Keratinocyte (primary cell): ENCODE measurements at places on chromosomes 6 and 20.

- DNase-seq, result no peak
Measured at GRCh38 chr6:100595456-100595855, 130.7 kb upstream of the SIM1 start.

- no peak for DNase-seq
Measured at GRCh38 chr20:25247518-25247955, 348 bp upstream of the PYGB start.

DNA sequence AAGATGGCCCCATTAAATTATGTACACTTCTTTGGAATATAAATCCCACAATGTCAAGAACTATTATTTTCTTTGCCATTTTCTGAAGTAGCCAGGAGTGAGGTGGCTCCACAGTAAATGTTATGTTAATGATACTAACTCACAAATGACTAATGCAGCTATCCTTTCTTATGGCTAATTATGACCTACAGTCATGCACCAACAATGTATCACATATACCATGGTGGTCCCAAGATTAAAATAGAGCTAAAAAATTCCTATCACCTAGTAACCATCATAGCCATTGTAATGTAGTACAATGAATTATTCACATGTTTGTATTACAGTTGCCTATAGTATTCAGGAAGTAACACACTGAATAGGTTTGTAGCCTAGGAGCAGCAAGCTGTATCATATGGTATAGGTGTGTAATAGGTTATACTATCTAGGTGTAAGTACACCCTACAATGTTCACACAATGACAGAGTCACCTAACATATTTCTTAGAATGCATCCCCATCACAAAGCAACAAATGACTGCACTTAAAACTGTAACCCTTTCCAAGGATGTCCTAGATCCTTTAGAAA, 15.3 kb downstream of the ECHDC1 start:
- no peak for DNase-seq

- peak; percentile 21 for DNase-seq
Measured at GRCh38 chr6:121533321-121533841, 97.9 kb downstream of the GJA1 start.

- DNase-seq, result no peak
Measured at GRCh38 chr20:48012401-48012974, 227.2 kb upstream of the SULF2 start.

- DNase-seq, result no peak
Measured at GRCh38 chr20:49630396-49630951, 62.5 kb upstream of the PTGIS start.

DNA sequence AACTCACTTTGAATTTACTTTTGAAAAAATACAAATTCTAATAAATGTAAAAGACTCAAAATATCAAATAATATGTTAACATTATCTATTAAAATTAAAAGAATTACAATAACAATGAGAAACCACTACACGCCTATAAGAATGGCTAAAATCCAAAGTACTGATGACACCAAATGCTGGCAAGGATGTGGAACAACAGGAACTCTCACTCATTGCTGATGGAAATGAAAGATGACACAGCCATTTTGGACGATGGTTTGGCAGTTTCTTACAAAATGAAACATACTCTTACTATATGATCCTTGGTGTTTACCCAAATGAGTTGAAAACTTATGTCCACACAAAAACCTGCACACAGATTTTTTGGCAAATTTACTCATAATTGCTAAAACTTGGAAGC, 15.6 kb upstream of the STX11 start:
- no peak for DNase-seq

DNA sequence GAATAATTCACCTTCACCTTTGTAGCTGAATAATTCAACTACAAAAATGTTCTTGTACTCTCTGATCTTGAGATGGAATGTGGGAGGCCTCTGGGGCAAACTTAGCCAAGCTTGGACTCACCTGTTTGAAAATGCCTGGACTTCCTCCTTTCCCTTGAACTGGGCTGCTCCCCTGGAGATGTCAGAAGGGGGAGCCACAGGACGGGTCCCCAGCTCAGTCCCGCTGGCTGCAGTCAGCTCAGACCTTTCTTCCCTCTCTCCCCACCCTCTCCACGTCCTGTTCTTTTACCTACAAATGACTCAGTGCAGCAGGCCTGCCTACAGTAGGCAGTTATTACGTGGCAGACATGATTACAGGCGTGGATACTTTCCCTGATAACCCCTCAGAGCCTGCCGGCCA, 131.5 kb upstream of the RALGAPA2 start:
- DNase-seq, result no peak

- DNase-seq, result no peak
Measured at GRCh38 chr20:49762940-49763766, 49.5 kb upstream of the B4GALT5 start.

DNA sequence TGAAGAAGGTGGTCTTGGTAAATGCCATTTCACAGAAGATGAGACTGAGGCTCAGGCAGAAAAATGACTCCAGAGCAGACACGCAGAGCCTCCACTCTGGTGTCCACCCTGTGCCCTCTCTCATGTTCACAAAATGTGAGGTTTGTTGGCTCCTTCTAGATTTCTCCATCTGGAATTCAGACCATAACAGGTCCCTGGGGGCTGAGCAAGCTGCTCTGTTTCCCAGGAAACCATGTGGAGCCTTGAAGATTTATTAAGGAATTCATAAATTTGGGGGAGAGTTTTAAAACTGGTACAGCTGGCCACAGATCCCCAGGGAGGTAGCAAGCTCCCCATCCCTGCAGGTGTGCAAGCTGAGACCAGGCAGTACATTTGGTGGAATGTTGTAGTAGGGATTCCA, 38.8 kb upstream of the SIRPA start:
- DNase-seq, result no peak

DNA sequence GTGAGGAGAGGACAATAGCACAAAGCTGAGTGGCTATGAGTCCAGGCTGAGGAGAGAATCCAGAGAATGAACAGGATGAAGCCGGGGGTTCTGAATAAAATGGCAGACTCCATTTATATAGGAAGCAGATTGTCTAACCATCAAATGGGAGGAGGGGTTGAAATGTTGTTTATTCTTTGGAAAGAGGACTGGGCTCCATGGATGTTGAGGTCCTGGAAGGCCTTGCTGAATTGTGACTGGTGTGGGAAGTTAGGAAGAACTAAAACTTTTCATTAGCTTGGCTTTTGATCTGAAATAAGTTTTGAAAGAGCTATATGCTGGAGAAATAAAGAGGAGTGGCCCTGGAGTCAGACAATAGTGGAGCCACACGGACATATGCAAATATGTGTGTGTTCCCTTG, 647.8 kb downstream of the RNF144B start:
- no peak for DNase-seq

- no peak for DNase-seq
Measured at GRCh38 chr6:154251116-154251515, 105.5 kb downstream of the IPCEF1 start.

DNA sequence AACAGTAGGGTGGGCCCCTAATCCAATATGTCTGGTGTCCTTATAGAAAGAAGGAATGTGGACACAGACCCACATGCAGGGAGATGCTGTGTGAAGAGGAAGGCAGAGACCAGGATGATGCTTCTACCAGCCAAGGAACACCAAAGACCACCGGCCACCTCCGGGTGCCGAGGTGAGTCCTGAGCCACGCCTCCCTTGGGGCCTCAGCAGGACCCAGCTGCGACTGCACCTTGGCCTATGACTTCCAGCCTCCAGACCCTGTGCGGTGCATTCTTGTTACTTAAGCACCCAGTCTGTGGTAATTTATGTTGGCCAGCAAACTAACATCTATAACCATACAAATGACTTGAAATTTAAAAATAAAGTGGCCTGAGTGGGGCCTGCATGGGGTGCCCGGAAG, 79.5 kb upstream of the QKI start:
- DNase-seq, result no peak

DNA sequence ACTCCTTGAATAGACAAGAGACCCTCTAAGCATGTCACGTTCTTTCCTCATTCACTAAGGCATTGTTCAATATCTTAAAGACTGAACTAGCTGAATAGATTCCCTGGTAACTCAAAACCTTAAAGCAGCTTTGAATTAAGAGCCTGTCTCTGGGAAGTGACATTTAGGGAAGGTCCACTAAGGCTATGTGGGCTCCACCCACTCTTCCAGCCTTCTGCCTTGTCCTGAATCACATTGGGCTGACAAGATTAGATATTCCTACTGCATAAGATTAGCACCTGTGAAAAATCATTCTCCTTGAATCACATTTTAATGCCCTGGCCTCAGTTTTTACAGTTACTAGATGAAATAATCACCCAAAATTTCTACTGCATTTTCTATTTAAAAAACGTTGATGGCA, 36.3 kb downstream of the CLIC5 start:
- DNase-seq, result no peak

DNA sequence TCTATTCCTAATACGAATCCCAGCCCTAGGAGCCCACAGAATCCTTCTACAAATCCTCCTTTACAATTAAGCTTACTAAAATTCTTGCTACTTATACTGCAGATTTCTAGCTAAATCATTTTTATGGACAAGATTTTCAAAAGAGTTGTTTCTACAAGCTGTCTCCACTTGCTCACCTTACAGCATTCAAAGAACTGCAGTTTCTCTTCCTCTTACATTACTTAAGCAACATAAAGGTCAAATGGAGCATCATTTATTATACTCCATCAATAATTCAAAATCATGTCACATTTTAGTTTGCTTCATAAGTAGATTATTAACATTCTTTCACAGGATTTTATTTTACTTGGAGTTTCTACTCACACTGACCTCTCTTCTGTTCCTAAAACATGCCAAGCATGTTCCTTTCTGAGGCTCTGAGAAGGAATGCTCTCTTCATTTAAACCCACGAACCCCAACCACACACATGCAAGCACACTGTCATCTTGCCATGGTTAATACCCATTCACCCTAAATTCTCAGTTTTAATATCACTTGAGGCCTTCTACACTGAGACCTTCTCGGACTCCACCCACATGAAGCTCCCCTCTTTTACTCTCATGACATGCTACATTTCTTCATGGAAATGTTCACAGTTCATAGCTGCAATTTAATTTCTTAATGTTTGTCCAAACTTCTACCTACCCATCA, 388.2 kb downstream of the TBC1D32 start:
- DNase-seq, result no peak

GRCh38 chr6:9875605-9876353, 539.1 kb downstream of the TFAP2A start:
- DNase-seq, result no peak

- DNase-seq, result no peak
Measured at GRCh38 chr6:139883776-139884175, 509.3 kb upstream of the CITED2 start.

GRCh38 chr6:147467886-147468285, 40.6 kb upstream of the SAMD5 start:
- no peak for DNase-seq

DNA sequence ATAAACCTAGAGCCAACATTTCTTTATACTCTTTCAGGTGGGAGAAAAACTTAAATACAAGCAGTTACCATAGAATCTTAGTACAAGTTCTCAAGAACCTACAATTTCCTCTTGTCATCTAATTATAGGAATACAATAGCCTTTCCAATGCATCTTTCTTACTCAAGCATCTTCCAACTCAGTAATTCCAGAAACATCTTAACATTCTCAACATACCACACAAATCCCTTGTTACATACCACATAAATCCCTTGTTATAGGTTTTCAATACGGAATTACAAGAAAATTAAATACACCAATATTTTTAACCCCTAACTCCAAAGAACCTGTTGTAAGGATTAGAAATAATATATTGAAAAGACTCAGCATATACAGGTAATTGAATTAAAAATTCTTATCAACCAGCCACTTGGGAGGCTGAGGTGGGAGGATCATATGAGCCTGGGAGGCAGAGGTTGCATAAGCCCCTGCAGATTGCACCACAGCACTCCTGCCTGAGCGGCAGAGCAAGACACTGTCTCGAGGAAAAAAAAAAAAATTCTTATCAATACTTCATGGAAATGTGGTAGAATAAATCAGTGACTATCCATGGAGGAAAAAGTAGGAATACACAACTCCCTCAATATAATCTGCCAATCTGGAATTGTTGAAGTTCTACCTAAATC, 127.5 kb upstream of the CCDC28A start:
- DNase-seq, result no peak

DNA sequence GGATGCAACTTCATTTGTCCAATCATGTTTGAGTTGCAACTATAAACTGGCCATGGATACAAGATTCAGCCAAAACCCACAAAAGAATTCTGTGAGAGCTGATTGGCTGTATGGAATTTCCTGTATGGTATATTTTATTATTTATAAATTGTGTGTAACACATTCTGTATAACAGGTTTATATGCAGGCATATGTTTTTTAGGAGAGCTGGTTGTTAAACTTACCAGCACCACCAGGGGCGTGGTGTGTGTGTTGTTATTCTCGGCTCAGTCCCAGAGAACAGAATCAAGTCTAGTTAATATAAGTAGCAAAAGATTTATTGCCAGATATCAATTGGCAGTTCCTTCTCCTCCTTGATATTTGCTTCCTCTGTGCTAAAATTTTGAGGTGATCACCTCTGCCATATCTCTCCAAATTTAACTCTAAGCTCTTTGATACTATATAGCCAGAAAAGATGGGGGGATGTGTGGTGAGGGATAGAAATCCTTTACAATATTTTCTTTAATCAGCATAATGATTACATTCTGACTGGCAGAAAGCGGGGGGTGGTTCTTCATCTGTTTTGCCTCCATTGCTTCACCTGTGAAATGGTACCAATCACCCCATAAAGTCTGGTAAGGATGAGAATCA, 22.9 kb downstream of the CNBD2 start:
- no peak for DNase-seq

DNA sequence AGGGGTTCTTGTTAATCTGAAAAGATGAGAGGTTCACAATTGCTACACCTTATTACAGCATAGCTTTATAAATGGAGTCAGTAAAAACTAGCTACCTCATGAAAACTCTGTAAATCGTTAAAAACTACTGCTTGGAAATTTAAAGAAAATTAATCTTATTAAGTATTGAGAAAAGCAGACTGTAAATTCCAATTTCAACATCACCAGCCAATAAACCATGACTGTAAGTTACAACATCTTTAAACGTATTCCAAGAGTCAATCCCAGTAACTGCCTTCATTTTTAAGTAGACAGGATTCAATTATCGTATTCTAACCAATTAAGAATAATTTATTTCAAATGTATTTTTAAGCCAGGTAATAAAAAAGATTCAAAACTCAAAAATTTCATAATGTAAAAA, 70.3 kb downstream of the ATG5 start:
- no peak for DNase-seq

DNA sequence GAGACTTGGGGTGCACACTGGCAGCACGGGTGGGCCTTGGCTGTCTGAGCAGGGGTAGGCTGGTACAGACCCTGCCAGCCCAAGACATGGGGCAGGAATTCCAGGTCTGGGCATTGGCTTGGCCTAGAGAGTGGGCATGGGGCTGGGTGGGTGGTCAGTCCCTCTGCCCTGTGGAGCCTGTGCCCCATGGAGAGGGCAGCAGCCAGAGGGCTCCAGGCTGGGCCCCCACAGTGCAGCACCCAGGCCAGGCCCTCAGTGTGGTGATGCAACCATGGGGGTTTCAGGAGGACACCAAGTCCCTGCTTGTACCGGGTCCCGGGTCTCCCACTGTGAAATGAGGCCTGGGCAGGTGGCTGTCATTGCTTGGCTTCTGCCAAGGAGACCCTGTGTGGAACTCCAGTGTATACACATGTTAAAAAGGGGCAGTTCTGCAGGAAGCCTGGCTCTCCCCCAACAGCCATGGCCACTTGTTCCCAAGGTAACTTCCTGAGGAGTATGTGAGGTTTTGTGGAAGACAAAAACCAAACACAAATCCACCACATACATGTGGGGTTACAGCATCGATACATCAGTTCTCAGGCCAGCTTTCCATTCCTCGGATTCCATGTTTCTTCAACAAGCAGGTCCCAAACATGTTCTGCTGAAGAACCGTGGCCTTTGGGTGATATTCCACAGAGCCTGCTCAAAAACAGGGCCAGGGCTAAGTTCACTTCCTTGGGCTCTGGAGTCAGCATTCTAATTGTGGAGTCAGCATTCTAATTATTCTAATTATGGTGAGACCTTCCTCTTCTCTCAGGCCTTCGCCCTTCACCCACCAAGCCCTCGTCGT, 77.3 kb downstream of the DACT2 start:
- no peak for DNase-seq
